ENCODE measurements at places on chromosomes 7 and 10.

DNA sequence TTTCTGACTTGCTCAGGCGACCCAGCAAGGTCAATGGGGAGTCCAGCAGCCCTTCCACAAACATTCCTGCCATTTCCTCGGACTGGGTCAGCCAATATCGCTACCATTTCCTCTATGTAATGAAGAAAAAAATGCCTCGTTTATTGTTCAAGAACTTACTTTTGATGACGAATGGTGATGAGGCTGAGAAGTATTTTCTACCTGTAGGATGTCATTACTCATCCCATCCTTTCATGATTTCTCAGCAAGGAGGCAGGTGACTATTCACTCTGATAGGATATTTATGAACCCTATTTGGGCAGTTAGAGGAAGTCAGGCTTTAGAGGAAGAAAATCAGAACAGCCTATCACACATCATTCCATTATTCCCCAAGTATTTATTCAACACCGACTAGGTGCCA lies 178.6 kb downstream of the FANK1 start:
- no peak for DNase-seq

DNA sequence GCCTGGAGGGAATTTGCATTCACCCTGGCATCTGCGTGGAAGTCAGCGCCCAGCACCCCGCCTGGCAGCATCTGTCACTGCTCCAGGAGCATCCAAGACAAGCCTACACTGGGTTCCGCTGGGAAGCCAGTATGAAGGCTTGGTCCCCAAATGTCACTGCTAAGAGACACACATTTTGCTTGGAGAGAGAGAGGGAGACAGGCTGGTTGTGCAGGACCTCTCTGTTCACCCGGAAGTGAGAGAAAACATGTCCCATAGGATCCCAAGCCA lies 119.5 kb downstream of the SEC23IP start:
- DNase-seq = peak; percentile 12

DNA sequence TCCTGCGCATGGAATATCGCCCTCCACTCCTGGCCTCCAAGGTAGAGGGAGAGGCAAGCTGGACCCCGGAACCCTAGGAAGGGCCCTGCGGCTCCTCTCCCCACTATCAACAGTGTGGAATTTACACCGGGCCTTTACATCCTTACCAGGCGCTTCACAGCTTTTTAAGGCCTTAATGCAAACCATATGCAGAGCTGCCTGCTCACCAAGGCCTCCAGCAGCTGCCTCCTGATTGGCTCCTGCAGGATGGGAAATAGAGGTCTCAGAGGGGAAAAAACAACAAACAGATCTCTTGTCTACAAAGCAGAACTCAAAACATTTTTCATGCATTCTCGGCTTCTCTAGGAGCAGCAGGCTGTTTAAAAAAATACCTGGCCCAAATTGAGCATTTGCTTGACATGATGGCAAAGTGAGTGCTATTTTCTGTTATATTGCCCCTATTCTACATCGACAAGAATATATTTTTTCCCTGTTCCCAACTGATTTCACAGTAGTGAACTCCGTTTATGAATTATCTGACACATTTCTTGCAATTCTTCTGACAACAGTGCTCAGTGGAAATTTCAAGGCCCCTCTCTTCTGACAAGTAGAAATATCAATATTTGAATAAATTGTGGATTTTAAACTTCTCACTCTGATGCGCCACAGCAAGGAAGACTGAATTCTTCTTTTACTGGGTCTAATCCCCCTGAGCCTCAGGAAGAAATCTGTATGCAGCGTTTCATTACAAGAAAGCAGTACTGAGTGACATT lies 51.7 kb downstream of the EBF3 start:
- DNase-seq = no peak

- DNase-seq = no peak
Measured at GRCh38 chr7:105677817-105678573, 96.7 kb upstream of the EFCAB10 start.

GRCh38 chr7:48426966-48427555 lies 255.8 kb downstream of the ABCA13 start:
- no peak for DNase-seq

- no peak for DNase-seq
Measured at GRCh38 chr10:122273966-122274545, 3.0 kb downstream of the BTBD16 start.

DNA sequence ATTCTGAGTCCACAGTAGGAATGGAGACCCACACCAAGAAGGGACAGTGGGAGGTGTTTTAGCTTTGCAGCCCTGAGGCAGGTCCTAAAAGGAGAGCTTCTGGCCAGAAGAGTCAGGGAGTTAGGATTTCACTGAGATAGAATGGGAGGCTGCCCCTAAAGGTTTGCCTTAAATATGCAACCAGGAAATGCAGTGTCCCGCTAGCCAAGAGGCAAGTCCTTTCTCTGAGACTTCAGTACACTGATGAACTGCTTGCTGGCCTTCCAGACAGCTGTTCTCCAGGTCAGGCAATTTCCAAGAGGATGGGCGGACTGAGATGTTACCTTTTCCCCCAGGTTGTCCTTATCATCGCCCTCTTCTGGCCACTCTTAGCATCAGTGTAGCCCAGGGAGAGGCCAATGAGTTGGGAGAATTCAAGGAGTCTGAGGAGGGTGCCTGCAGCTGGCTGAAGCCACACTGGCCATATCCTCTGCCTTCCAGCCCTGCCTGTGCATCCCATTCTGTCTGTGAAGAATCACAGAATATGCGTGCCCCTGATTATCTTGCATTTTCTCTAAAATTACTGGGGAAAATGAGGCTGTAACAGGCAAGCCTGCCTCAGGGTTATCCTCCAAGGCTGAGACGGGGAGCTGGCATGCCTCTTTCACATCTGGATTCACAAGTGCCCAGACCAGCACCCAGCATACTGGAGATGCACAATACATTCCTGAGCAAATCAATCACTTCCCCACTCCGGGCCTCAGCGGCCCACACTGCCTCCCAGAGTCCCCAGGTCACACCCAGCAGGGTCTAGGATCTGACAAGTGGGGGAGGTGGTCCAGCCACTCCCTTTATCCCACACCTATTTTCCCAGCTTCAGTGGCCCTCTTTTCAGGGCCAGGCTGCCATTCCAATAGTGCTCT lies 2.4 kb downstream of the TLL2 start:
- no peak for DNase-seq

- DNase-seq = peak; percentile 28
Measured at GRCh38 chr10:18140149-18140956, at the start of gene CACNB2. Gene CACNB2, plus strand, starts transcription at chr10:18140424.

DNA sequence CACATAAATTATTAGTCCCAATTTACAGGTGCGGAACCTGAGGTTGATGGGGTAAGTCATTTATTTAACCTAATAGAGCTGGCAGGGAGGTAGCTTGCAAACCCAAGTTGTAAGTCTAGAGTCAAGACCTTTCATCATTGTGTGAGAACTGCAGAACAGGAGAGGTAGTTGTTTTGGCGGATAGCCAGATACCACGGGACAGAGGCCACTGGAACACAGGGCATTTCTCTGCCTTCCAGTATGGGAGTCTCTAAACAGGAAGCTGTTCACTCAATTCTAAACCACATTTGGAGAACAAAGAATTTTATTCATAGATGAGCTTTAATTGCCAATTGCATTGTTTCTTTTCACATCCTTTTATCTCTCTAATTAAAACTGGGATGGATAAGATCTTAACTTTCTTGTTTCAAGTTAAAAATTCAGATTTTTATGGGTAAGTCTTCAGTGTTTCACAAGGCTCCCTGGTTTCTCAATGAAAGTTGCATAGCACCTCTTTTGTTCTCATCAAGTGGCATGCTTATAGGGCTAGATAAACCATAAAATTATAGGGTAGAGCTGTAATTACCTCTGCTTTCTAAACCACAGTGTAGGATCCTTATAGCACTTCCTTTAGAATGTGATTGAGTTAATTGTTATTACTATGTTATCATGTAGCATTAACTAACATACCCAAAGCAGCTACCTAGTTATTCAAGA lies 489.0 kb downstream of the GATA3 start:
- no peak for DNase-seq

- DNase-seq = no peak
Measured at GRCh38 chr10:132698211-132698751, 87.7 kb downstream of the NKX6-2 start.

GRCh38 chr10:84693006-84693405 lies 364.6 kb downstream of the CCSER2 start:
- DNase-seq = no peak
